ENCODE measurements at places on chromosomes 1 and 21. TPM values are rescaled to one million over a fixed set of nuclear protein-coding genes. Genes with fewer than 3 reads are reported as not detected.

- no peak for DNase-seq
Measured at GRCh38 chr1:3584915-3585314, 26.4 kb downstream of the MEGF6 start.

GRCh38 chr1:243315455-243315854 is 59.6 kb downstream of the SDCCAG8 start:
- DNase-seq: no peak

DNA sequence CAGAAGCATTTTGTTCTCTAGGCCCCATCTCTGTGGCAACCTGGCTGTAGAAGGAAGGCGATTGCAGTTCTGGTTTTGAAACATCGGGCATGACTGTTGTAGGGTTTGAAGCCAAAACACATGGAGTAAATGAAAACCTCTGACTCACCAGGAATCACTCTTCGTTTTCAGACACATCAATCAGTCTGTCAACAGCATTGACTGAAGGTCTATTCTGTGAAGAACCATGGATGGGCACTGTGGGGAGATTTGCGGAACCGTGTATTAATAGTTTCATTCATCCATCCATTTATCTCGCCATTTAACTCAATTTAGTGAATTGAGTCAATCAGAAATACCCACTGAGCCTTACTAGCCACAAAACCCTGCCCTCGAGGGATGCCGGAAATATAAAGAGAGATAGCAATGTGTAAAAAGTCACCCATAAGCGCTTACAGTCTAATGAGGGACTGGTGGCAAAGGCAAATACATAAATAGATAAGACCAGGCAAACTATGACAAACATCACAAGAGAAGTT is 364.6 kb upstream of the PROX1 start:
- DNase-seq: no peak

GRCh38 chr21:26506956-26507355 is 66.1 kb downstream of the CYYR1 start:
- peak; percentile 49 for DNase-seq

- no peak for DNase-seq
Measured at GRCh38 chr1:96222701-96223100, 498.9 kb upstream of the PTBP2 start.

DNA sequence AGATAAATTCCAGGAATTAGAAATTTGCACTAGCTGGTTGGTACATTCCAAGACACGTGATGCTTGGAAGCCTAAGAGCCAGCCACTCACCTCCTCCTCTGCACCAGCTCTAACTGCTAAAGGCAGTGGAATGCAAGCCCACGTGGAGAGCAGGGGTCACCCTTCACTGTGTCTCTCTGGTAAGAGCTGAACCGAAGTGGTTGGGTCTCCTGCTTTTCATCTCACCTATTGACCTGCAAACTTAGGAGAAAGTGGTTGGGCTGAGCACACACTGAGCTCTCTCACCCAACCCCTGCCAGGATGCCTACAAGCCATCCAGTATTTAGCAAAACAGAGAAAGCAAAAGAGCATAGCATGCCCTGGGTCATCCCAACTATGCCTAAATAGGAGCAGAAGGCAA is 19.3 kb downstream of the HAO2 start:
- no peak for DNase-seq

DNA sequence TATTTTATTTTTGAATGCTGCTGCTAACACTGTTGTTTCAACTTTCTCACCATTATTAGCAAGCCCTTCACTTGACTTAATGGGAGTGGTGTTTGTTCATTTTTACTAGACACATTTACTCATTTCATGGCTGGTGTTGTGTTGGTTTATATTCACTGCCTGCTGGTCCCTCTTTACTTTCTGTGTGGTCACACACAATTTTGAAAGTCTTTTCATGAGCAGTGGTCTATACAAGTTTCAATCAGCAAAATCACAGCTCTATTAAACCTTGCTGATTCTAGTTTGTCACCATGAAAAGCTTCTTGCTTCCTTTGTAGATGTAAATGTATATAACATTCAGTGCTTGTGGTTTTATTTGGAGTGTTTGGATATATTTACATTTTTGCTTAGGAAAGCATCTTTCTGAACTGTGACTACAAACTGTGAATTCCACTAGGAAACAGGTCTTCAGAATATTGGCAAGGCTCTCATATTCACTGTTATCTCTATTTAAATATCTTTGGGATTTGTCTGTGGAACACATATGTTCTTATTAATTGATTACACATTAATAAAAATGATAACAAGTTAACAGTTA is 22.8 kb downstream of the ATP6V1G3 start:
- no peak for DNase-seq

DNA sequence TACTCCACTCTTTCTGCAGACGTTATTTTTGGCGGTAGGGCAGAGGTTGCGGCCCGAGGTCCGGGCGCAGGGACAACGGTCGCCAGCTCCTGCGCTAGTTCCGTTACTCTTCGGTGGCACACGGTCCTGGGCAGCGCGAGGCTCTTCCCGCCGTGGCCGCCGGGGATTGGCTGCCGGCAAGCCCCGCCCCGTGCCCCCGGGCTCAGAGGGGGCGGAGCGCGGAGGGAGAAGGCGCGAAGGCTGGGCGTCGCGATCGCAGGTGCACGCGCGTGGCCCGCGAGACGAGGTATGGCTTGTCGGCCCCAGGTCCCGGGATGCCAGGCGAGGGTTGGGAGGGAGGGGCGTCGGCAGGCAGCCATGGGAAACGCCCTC is 518 bp upstream of the SHE start:
- DNase-seq: no peak

Gene HRNR
- not detected for total RNA-seq

Gene FAM72C
- total RNA-seq: 29.5 TPM

Gene RHD
- total RNA-seq: not detected

Data from NCI-H460 (cell line).